ENCODE measurements at places on chromosomes 11 and 22.

DNA sequence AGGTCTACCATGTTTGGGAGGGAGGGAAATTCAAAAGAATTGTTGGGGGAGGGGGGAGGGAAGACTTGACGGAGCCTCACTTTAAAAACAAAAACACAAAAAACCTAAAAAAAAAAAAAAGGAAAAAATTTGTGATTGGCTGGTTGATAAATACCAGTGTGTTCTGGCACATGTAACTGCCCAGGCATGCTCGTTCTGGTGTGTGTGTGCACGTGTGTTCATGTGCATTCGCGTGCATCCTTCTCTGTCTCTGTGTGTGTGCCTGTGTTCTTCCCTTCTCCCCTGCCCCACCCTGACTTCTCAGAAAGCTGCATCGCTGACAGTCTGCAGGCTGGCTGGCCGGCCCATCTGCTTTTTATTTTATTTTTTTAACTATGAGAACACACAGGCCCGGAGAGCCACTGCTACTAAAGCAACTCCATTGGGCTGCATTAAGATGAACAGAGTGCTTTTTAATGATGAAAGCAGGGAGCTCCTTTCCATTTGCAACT, 22.6 kb upstream of the ADSL start:
- DNase-seq: no peak

- peak; percentile 41 for DNase-seq
Observed at GRCh38 chr11:94938095-94939055, 35.0 kb downstream of the CWC15 start.

GRCh38 chr11:81888391-81888790, 845.3 kb downstream of the FAM181B start:
- DNase-seq: no peak

DNA sequence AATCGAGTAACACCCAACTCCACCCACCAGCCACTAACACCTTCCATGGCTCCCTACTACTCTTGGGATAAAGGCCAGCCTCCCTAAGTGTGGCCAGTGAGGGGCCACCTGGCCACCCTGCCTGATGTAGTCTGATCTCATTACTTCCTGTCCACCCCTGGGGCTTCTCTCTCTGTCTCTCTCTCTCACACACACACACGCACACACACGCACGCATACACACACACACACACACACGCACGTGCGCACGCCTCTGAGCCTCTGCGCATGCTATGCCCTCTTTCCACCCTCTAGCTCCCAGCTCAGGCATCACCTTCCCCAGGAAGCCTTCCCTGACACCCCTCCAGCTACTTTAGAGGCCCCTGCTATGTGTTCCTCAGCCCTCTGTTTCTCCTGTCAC, 3.9 kb downstream of the MFNG start:
- no peak for DNase-seq

DNA sequence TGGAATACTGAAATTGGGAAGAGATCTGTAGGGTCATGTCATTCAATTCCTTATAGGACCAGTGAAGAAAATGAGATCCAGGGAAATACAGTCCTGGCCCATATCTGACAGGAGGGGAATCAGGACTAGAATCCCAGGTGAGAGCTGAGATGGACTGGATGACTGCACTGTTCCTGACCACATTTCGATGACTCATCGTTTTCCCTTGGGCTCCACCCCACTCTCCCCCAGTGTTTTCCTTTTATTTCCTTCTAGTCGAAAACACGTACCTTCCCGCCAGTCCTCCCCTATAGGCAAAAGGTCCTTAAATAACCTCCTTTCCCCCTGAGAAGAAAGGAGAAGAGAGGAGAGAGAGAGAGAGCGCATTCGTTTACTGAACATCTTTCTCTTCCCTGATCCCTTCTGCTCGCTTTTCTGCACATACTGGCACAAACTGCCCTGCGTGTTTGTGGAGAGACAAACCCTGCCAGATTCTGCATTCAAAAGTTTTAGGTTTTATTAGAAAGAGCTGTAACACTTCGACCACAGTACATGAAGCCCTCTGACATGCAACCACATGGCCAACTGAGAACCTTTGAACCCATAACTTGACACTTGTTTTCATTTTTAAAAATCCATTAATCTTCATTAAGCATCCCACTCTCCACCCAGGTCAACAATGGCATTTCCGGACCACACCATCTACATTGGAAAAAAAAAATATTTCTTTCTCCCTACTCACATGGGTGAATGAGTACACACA, 565.7 kb downstream of the METTL15 start:
- DNase-seq: no peak

DNA sequence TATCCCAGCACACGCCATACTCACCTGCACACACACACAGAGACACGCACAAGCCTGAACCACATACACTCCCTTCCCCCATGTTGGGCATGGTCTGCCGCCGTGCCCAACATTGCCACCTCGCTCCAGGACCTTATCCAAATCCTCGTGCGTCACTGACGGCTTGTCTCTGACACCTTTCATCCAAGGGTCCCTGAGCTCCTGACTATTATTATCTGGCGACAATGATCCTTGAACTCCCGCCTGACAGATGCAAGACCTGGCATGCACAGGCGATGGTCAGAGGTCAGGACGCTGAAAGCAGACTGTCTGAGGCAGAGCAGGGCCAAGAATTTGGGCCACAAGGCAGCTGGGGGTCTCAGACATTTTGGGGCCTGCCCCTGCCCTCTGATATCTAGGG, 4.2 kb downstream of the MB start:
- no peak for DNase-seq

- no peak for DNase-seq
Observed at GRCh38 chr11:45827123-45827522, 20.2 kb upstream of the CRY2 start.

- DNase-seq: no peak
Observed at GRCh38 chr11:106695506-106695905, 322.8 kb downstream of the GUCY1A2 start.

DNA sequence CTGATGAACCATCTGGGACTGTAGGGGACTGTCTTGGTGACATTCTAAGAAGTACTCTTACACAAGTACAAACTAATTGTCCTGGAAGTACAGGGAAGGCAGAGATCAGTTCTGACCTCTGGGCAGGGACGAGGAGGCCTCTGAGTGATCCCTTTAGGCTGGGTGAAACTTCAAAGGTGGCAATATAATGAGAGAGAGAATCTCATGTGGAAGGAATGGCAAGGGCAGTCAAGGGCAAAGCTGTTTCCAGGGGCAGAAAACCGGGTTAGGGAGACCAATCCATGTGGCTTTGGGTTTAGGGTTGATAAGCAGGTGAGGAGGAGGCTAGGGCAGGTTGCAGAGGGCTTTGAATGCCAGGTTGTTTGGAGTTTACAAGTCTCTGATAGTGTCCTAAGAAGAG, 21.3 kb upstream of the MYH9 start:
- DNase-seq: no peak

DNA sequence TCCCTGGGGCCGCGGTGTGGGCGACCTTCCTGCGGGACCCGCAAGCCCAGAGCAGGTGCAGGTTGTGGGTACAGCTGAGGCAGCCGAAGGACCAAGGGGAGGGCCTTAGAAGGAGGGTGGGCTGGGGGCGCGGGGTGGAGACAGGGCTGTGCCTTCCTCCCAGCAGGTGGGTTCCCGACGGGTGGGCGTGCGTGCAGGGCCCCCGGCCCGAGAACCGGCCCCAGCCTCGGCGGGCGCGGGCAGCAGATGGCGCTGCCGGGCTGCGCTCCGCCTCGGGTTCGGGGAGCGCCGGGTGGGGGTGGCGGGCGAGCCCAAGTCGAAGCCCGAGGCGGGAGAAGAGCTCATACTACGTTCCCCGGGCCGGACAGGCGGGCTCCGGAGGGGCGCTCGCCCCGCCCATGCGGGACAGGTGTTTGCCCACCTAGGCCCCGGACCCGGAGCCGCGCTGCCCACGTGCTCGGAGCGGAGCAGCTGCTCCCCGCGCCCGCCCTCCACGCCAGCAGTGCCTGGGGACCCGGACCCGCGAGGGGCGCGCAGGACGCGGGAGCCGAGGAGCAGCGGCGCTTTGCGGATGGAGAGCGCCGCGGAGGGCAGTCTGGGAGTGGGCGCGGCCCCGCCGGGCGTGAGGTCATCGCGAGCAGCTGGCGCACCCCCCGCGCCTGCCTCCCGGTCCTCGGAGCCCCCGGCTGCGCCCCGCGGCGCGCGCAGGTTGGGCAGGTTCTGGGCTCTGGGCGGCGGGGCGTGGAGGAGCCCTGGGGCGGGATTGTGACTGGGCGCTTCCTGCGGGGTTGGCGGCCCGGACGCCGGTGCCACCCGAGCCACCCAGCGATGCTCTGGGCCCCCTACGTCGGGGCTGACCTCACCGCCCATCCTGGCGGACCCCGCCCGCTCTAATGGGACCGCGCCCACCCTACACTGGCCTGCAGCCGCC, 25.3 kb downstream of the DUSP8 start:
- peak; percentile 67 for DNase-seq

DNA sequence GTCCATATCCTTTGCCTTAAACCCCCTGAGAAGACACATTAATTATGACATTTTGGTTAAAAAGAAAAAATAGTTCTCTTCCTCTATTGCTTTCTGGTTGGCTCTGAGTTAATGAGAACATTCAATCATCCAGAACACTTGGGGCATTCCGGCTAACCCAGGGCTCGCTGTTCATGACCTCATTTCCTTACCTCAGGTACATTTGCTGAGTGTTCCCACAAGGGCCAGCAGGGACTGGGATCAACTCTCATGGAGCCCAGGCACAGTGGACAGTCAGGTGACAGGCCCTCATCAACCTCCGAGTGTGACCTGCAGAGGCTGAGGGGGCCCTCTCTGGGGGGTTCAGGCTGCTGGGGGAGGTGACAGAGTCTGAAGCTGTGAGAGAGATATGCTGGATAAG, 98.9 kb downstream of the MYO18B start:
- DNase-seq: no peak

DNA sequence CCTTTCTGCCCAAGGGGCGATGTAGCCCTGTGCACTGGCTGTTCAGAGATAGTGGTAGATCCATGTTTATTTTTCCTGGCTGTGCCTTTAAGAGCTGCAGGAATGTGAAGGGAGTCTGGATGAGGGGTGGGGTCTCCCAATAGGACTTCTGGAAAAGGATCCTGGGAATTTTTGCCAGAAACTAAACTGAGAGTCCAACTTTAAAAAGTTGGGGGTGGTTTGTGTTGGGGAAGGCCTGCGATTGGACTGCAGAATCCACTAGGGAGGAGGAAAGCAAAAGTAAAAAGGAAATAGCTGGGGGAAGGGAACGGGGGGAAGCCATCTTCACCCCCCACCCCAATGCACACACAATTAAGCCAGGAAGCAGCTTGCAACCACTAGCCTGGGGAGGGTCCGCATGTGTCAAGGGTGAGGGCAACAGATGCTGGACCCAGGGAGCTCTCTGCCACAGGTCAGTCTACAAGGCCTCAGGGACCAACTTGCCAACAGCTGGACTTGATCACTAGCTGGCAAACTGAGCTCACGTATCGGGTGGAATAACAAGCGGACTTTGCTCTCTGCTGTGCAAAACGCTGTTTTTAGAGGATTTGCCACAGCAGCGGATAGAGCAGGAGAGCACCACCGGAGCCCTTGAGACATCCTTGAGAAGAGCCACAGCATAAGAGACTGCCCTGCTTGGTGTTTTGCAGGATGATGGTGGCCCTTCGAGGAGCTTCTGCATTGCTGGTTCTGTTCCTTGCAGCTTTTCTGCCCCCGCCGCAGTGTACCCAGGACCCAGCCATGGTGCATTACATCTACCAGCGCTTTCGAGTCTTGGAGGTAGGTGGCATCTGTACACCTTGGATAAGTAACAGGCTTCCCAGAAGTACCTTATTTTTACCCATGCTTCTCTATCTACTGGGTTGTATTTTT, at the start of gene OLFML1:
TSS of gene OLFML1 (plus strand) at position 321 of the 912 bp plus-strand sequence. CDS start at position 691, 370 bp downstream.
- DNase-seq: no peak

GRCh38 chr11:133581091-133581490, 48.8 kb upstream of the OPCML start:
- DNase-seq: no peak

DNA sequence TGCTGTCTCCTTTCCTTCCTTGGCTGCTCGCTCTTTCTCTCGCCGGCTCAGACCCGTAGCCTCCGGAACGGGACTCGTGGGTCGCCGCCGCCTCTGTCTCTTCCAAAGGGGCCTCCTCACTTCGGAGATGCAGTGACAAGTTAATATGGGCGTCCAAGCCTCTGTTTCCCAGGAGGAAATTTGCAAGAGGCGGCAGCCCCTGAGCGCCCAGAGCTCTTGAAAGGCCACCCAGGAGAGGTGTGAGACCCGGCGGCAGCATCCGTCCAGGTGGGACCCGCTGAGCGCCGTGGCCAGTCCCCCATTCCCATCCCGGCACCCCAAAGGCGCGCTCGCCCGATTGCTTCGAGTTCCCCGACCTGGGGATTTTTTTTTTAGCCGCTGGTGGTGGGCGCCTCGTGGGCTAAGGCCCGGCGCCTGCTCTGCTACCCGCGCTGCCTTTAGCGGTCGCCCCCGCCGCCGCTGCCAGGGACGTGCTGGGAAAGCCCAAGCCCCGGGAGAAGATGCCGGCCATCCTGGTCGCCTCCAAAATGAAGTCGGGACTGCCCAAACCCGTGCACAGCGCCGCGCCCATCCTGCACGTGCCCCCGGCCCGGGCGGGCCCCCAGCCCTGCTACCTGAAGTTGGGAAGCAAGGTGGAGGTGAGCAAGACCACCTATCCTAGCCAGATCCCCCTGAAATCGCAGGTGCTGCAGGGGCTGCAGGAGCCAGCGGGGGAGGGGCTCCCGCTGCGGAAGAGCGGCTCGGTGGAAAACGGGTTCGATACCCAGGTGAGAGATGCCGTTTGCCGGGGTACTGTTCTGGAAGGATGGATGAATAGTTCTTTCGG, 772 bp downstream of the NAV2 start:
- no peak for DNase-seq

- DNase-seq: no peak
Observed at GRCh38 chr11:111115890-111116289, 129.6 kb upstream of the POU2AF2 start.

DNA sequence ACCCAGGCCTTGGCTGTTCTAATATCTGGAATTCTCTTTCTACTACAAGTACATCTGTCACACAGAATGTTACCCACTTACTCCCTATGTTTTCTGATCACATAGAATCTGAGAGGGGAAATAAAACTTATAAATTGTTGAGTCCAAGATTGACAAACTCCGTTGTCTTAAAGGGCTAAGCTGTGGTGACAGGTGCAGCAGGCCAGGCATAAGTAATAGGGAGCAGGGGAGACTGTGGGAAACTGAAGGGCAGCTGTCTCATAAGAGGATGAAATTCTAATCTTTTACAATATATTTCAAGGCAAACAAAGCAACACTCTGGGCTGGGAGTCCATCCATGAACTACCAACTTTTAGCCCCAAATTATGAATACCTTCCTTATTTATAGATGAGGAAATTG, 133.9 kb downstream of the SLC1A2 start:
- DNase-seq: no peak

GRCh38 chr11:85752201-85752889, 58.6 kb downstream of the SYTL2 start:
- no peak for DNase-seq

DNA sequence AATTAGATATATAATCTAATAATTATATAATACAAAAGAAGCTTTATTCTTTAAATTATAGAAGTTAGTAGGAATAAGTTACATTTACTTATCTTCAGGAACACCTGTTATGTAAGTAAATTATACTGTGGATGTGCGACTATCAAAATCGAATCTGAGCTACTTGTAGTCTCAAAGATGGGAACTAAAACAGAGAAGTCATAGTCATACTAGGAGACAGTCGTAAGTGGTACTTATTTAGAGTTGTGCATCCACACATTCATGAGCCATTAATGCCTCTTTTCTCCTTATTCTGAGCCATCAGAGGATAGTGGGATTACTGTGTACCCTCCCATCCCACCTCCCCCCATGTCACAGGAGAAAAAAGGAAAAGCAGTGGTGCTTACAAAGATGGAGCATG, 114.4 kb downstream of the CADM1 start:
- no peak for DNase-seq

GRCh38 chr11:50423208-50423607, 390.5 kb downstream of the OR4C45 start:
- no peak for DNase-seq
